ENCODE measurements at places on chromosomes 16 and 17.
A peak's percentile ranks its signal among the peaks of the same experiment; 100 is the strongest.

DNA sequence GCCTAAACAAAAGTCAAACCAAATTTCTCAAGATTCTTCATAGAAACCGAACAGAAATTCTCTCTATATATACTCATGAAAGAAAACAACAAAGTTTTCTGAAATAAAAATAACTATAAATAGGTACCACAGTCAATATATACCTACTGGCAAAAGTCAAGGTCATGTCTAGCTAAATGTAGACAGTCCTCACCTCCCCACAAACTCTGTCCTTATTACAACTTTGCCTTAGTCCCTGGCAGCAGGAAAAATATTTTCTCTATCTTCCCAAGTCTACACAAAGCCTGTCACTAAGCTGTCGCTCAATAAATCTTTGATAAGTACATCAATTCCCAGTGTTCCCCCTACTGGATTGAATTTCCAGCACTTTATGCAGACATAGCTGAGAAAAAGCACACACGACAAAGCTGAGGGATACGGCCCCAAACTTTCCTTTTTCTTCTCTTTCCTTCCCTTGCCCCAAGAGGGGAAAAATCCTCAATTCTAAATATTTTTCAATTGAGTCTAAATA is 2.7 kb downstream of the CFAP20 start:
- no peak for DNase-seq

GRCh38 chr16:29819506-29819905 is 756 bp upstream of the MVP start:
- DNase-seq, result no peak

DNA sequence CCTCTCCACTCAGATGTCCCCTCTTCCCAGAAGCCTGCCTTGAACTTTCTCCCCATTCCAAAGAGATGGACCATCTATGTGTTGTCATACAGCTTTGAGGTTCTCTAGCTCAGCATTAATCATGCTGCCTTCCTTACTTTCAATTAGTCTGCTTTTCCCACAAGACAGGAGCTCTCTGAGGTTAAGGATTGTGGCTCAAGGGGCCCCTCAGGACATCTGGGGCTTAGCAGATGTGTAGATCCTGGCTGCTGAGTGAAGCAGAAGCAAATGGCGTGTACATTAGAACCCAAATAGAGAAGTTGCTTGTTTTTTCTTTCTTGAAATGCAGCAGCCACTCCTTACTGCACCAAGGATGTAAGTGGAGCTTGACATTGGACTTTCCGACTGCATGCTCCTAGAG is 330.5 kb upstream of the TNRC6C start:
- no peak for DNase-seq

- DNase-seq, result no peak
Measured at GRCh38 chr17:80270836-80271235, 10.2 kb downstream of the RNF213 start.

- DNase-seq, result no peak
Measured at GRCh38 chr16:75803753-75804152, 77.5 kb upstream of the CPHXL start.

GRCh38 chr17:50638966-50639713 is 4.5 kb downstream of the ABCC3 start:
- DNase-seq, result no peak

GRCh38 chr17:57671667-57672632 is 73.1 kb downstream of the CCDC182 start:
- DNase-seq, result peak; percentile 31

Data from stimulated activated CD8-positive, alpha-beta memory T cell treated with anti-CD3 and anti-CD28 coated beads, Interleukin-4, amount 100 ng/mL, for 1 hour (primary cell).